ENCODE measurements at places on chromosomes 1 and 21.

- DNase-seq: no peak
These were observed 5.3 kb upstream of the MAP3K7CL start for GRCh38 chr21:29125191-29125590.

DNA sequence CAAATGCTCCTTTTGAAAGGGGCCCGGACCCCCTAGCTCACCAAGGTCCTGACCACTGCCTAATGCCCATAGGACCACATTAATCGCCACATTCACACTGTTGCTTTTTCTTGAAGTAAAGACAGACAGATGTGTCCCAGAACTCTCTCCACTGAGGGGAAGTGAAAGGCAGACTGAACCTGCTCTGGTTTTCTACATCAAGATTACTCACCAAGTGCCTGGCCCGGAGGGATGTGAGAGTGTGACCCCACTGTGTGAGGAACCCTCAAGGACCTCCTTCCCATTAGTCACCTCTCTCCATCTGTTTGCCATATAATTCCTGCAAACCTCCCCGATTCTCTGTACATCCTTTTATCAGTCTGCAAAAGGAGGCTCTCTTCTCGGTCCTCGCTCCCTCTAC is 381.5 kb downstream of the OMA1 start:
- DNase-seq: no peak

GRCh38 chr1:59071289-59071688 is 225.6 kb upstream of the FGGY start:
- no peak for DNase-seq

- DNase-seq: peak; percentile 98
These were observed 23.8 kb downstream of the PTTG1IP start for GRCh38 chr21:44849616-44850130.

GRCh38 chr1:183270541-183271141 is 84.6 kb downstream of the LAMC2 start:
- no peak for DNase-seq

All from large intestine (tissue), 12 donors.